Thoracic aorta endothelial cell (primary cell): ENCODE measurements at places on chromosomes 3 and 15. TPM values are rescaled to one million over a fixed set of nuclear protein-coding genes. Genes with fewer than 3 reads are reported as not detected.

The IGDCC3 gene
- not detected in 2 replicates for total RNA-seq

The NDN gene
- 28.5 and 49.3 TPM in 2 replicates for total RNA-seq

The SYNPR gene
- total RNA-seq: not detected in 2 replicates

The SPTSSB gene
- not detected in 2 replicates for total RNA-seq

The CLDN18 gene
- total RNA-seq: not detected in 2 replicates

The CCDC33 gene
- total RNA-seq: not detected in 2 replicates

The TFDP2 gene
- total RNA-seq: 35.5 and 37.2 TPM in 2 replicates

The GP9 gene
- not detected in 2 replicates for total RNA-seq

The P2RY13 gene
- total RNA-seq: not detected in 2 replicates

The DPPA2 gene
- total RNA-seq: not detected in 2 replicates

The ZMYND10 gene
- total RNA-seq: 0.07 and 0.13 TPM in 2 replicates

The VGLL3 gene
- total RNA-seq: 2.1 and 3.7 TPM in 2 replicates

The CAMP gene
- total RNA-seq: not detected in 2 replicates

The APOD gene
- total RNA-seq: 2.8 and 6.8 TPM in 2 replicates

The BTBD1 gene
- 141 and 147 TPM in 2 replicates for total RNA-seq
